Dermis microvascular lymphatic vessel endothelial cell (primary cell): ENCODE measurements at places on chromosomes 16 and 17. TPM values are rescaled to one million over a fixed set of nuclear protein-coding genes. Genes with fewer than 3 reads are reported as not detected.

The TBC1D10B gene
- 22.2 and 31.9 TPM in 2 replicates for total RNA-seq

The MATCAP1 gene
- 6.7 and 8.1 TPM in 2 replicates for total RNA-seq

The SP6 gene
- total RNA-seq = 1.8 and 2.3 TPM in 2 replicates

The FAM171A2 gene
- 3.9 and 6.6 TPM in 2 replicates for total RNA-seq

The CA7 gene
- total RNA-seq = not detected in 2 replicates

The EARS2 gene
- total RNA-seq = 15.4 and 20.6 TPM in 2 replicates

The GOT2 gene
- total RNA-seq = 42.6 and 51.3 TPM in 2 replicates

The TMC8 gene
- 0.13 and 0.25 TPM in 2 replicates for total RNA-seq

The HAGHL gene
- 5.4 and 7.7 TPM in 2 replicates for total RNA-seq
